ENCODE measurements at places on chromosomes 4 and X. TPM values are rescaled to one million over a fixed set of nuclear protein-coding genes. Genes with fewer than 3 reads are reported as not detected.

Gene UVSSA
- polyA plus RNA-seq: 2.4 TPM

DNA sequence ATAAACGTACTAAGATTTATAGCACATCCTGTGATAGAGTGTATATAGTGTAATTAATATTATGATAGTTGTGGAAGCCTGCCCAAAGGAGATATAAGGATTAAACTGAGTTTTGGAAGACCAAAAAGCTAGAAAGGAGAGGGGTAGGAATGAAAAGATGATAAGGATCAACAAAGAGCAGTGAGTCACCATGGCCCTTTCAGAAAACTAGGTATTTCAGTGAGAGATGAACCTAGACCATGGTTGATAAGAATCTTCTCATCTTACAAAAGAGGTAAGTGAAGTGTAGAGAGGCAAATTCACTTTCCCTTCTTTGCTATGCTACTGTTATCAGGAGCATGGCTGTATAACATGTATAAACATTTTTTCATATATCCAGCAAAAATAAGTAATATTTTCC lies 133.8 kb upstream of the PLAC1 start:
- DNase-seq: no peak

- no peak for DNase-seq
These were observed 416.6 kb upstream of the MAGEB18 start for GRCh38 chrX:25721564-25721963.

Gene CRMP1
- 2.3 TPM for polyA plus RNA-seq

Gene CCDC160
- not detected for polyA plus RNA-seq

DNA sequence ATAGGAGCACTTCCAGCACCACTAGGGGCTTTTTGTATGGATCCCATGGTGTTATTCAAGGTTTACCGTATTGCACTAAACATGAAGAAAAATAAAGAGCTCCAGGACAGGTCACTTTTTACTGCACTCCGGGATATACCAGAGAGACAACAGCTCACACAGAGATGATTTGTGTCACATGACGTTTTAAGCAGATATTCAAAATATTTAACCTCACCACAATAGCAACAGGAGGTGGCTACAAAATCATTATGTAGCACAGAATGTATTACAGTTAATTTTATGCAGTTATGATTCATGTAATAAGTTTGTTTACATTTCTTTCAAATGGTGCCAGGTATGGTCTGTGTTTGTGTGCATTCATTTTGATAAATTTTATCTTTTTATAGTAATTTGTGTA lies 100.6 kb downstream of the LUZP4 start:
- no peak for DNase-seq

Gene ARHGAP24
- 6.7 TPM for polyA plus RNA-seq

Gene NR3C2
- polyA plus RNA-seq: 4.2 TPM

- DNase-seq: no peak
These were observed 15.8 kb downstream of the WDR1 start for GRCh38 chr4:10100734-10101216.

DNA sequence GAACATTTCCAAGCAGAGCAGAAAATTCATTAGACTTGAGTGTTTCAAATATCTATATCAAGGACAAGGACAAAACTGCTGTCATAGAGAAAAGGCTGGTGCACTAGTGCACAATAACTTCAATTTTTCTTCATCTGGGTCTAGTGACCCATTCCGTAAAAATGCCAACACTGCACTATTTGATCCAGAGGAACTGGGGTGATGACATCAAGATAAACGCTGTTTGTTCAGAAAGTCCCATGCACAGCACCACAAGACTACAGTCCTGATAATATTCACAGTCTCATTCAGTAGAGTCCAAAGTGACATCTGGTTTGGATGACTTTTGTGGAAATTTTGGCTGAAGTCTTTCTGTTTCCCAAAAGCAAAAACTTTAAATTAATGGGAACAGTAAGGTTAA lies 303.5 kb upstream of the GALNT7 start:
- no peak for DNase-seq

Data from heart right ventricle (tissue), 16 donors.